ENCODE measurements at places on chromosomes 13 and 19.
A peak's percentile ranks its signal among the peaks of the same experiment; 100 is the strongest.

DNA sequence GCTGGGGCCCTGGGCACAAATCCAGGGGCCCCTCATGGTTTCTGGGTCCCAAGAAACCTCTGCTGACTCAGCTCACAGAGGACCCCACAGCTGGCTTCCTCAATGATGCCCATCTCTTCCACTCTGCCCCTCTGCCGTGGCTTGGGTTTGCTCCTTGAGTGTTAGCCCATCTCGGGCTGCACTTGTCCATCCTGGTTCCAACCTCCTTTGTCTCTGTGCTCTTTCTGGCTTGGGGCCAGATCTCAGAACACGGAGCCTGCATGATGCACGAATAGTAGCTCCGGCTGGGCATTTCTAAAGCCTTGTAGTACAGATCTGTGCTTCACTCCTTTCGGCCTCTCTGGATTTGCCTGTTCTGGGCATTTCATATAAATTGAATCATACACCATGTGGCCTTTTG lies 53.8 kb downstream of the F2RL3 start:
- DNase-seq: no peak

DNA sequence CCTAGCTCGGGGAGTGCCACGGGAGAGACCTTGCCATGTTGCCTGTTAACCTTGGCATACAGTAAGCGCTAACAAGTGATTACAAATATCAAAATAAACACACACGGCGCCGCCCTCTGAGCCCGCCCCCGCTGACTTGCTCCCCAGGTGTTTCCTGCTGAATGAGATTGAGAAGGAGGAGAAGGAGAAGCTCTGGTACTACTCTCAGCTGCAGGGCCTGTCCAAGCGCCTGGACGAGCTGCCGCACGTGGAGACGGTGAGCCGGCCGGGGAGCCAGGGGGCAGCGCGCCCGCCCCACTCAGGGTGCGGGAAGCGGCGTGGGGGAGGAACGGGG lies 5.0 kb downstream of the APC2 start:
- DNase-seq: no peak

DNA sequence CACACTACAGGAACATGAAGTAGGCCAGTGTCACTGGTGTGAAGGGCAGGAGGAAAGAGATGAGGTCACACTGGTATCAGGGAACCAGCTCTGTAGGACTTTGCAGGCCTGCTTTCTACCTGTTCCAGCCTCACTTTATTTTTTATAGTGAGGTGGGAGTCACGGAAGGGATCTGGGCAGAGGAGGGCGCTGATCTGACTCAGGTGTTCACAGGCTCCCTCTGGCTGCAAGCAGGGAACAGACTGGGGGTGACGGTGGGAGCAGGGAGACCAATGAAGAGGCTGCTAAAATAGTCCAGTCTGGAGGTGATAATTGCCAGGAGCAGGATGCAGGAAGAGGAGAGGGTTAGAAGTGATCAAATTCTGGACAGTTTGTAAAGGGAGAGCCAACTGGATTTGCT lies 2.8 kb downstream of the THAP8 start:
- peak; percentile 56 for DNase-seq

- DNase-seq: no peak
Observed at GRCh38 chr19:42478765-42479311, 36.1 kb upstream of the CXCL17 start.

DNA sequence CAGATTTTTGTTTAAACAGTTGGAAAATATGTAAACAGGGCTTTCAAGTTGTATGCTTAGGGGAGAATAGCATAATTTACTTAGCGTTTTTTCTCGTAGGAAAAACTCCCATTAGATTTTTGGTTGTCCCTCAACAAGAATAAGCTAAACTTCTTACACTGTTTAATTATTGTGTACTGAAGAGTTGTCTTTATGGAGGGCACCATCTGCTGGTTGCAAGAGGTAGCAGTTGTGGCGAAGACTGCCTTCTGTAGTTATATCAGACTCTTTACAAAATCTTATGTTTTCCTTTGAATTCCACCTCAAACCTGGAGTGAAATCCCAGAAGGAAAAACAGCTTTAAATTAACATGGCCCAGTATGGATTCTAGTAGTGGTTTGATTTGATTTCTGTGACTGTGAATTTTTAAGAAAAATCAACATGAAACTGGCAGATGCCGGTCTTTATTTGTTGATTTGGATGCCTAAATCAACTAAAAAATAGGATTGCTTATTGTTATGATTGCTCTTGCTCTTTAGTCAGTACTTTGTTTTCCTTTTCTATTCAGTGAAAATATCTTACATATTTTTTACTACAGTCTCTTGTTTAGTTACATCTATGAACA lies 53.4 kb downstream of the PDS5B start:
- DNase-seq: peak; percentile 50

DNA sequence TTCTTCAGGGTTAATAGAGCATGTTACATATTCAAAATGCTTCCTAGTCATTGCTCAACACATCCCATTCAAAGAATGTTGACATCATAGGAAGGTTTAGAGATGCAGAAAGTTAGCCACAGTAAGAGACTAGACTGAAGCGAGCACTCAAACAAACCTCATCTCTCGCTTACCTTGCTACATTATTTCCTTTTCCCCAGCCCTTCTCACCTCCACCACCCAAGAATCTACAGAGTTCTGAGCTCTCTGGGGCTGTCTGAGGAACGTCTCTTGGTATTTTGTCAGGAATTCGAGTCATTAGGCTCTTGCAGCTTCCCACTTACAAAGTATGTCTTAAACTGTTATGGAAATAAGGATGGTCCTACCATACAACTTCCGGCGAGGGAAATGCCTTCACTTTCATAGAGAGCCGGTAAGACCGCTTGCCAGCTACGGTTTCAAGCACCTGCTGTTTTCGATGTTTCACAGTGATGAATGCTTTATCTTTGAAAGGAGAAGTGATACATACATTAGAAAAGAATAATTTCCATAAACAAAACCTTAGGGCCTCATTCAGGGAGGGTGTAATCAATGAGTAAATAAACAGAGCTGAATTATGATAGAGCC lies 65.1 kb downstream of the FLT1 start:
- DNase-seq: no peak

- DNase-seq: no peak
Observed at GRCh38 chr13:74056801-74057542, 77.2 kb downstream of the KLF12 start.

DNA sequence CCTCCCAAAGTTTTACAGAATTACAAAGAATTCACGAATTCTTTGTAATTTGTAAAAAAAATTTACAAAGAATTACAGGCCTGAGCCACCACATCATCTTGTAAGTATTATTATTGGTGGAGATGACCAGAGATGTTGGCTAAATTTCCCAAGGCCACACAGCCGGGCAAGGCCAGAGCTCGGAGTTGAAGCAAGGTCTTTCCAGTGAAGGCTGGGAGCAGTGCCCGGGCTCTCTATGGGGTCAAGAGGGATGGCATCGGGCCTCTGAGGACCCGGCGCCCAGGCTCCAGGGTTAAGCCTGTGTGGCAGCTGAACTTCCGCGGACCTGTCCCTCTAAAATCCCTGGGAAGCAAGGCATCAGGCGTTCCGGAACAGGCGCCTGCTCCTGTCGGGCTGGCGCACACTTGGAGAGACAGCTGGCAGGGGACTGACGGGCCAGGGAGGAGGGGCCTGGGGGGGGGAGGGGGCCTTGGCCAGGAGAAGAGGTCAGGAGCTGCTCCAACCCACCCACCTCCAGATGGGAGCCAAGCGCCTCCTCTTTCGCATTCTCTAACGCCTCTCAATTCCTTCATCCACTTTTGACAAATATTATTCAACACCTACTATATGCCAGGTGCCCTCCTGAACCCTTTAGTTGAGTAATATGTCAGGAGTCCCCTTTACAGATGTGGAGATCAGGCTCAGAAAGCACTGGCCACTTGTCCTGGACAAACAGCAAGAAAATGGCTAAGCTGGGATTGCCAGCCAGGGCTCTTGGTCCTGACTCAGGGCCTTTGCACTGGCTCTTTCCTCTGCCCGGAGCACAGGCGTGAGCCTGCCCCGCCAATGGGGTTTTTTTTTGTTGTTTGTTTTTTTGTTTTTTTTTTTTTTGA lies 36.8 kb upstream of the SEMA6B start:
- no peak for DNase-seq

All from HepG2 (cell line).